ENCODE measurements at places on chromosomes 5 and 9.

- no peak for DNase-seq
These were observed 410.2 kb downstream of the PSAT1 start for GRCh38 chr9:78707080-78707479.

DNA sequence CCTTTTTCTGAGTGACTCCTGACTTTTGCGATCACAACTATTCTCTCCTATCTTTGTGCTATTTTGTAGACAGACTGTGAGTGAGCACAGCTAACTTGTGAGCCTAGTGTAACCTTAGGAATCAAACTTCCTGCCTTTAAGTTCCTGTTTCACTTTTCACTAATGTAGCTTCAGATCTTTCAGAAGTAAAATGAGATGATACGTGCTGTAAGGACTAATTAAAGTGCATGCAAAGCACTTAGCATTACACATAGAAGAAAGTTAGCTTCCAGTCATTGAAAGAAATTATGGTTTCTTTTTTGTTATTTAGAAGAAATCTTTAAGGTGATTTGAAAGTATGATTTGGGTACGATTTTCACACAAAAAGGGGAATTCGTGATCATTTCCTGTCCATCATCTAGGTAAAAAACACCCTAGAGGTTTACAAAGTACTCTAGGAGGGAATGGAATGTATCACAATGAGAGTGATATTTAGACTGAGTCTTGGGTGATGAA is 122.7 kb downstream of the ST8SIA4 start:
- DNase-seq = no peak

DNA sequence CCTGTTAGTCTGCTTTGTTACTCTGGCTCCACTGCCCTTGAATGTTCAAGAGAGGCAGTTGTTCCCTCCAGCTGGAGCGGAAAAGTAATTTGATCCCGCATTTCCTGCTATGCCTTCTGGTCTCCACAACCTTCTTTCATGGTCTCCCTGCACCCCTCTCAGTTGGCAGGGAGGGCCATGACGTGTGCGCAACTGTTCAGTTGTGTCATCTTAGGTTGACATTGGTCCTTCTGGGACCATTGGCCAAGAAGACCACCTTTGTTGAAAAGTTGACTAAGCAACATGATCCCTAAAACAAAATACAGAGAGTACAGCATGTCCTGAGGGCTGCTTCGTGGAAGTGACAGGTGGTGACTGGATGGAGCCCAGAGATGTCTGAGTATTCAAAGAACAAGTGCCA is 192.5 kb upstream of the TUT7 start:
- no peak for DNase-seq

DNA sequence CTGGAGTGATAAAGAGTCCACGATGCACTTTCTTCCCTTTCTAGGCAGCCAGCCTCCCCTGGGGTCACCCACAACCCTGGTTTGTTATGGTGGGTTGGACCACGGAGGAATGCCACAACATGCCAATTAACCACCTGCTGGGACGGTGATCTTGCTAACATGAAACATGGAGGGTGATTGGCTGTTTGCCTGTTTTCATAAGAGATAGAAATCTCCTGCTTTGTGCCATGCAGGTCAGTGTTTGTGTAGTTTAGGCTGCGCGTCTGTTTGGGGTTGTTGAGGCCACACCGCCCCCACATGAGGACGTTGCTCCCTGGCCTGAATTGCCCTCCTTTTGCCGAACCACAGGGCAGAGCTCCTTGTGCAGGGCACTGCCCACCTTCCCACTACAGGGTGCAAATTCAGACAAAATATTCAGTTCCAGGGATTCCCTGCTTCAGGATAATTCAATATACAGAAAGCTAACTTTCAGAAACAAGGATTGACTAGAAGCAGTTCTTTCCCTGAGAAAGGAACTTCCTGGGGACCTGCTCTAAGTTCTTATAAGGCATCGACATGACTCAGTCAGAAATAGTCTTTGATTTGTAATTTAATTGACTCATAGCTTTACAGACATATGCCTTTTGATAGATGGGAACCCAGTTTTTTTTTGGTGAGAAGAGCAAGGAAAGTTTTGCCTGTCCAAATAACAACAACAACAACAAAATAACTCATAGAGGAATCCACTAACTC is 427.6 kb downstream of the GADD45G start:
- no peak for DNase-seq
